ENCODE measurements at places on chromosomes 1 and 21.

DNA sequence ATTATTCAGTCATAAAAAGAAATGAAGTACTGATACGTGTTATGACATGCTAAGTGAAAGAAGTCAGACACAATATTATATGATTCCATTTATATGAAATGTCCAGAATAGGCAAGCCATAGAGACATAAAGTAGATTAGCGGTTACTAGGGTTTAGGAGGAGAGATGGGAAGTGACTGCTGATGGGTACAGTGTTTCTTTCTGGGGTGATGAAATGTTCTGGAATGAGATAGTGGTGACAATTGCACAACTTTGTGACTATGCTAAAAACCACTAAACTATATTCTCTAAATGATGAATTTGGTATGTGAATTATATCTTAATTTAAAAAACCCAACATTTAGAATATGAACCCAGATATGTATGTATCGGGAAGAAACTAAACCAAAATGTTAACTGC lies 27.6 kb downstream of the IPP start:
- DNase-seq = no peak

GRCh38 chr1:85201340-85202091 lies 700 bp upstream of the SYDE2 start:
- DNase-seq = peak; percentile 52

- no peak for DNase-seq
Observed at GRCh38 chr1:241617426-241617825, 22.7 kb downstream of the CHML start.

DNA sequence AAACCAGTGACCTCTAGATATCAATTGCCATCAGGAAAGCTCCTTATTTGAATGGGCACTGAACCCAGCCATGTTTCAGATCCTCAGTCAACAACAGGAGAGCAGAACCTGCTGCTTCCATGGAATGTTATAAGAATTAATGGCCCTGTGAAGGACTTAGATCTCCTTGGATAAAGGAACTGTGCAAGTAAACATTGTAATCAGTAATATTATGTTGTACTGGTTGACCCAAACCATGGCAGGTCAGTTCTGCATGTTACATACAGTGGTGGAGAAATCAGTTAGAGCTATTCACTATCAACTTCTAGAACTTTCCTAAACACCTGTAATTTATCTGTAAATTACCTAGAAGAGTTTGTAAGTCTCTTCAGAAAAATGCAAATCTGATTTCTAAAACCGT lies 11.2 kb upstream of the CLDN8 start:
- no peak for DNase-seq

- no peak for DNase-seq
Observed at GRCh38 chr1:38344716-38345115, 298.1 kb upstream of the POU3F1 start.

GRCh38 chr1:199463521-199464127 lies 563.9 kb upstream of the NR5A2 start:
- peak; percentile 75 for DNase-seq

DNA sequence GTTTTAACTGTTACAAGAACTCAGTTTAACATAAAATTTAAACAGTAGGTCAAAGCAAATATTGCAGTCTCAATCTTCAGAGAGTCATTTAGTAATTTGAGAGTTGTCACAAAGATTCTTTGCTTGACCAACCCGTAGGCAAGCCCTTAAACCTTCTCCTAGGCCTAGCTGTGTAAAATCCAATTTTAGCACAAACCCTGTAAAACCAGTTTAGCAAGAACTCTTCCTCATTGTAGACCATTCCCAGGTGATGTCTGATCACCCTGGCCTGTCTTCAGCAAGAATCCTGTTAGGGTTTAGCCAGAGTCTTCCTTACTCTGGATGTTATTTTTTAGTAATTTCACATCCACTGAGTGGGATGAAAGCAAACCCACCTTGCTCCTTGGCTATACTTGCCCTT lies 30.1 kb downstream of the LRIG2 start:
- no peak for DNase-seq

DNA sequence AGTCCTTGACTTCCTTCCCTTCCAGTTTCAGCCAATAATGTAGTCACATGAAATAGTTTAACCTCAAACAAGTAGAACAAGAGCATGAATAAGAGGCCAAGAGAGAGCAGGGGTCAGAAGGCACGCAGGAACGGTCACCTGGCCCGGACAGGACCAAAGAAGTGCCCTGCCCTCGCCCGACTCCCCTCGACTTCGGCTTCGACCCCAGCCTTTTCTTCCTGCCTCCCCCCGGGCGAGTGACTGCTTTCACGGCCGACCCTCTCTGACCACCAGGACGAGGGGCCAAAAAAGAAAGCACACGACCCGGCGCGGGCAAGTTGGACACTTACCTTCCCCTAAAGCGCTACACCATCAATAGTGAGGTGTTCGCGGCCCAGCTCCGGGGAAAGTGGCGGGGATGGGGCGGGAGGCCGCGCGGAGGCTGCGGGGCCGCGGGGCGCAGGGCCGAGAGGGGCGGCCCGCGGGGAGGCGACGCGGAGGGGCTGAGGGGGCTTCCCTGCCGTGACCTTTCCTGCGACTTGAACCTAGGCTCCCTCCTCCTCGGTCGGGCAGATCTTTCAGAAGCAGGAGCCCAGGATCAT lies 519 bp downstream of the RERE start:
- DNase-seq = no peak

DNA sequence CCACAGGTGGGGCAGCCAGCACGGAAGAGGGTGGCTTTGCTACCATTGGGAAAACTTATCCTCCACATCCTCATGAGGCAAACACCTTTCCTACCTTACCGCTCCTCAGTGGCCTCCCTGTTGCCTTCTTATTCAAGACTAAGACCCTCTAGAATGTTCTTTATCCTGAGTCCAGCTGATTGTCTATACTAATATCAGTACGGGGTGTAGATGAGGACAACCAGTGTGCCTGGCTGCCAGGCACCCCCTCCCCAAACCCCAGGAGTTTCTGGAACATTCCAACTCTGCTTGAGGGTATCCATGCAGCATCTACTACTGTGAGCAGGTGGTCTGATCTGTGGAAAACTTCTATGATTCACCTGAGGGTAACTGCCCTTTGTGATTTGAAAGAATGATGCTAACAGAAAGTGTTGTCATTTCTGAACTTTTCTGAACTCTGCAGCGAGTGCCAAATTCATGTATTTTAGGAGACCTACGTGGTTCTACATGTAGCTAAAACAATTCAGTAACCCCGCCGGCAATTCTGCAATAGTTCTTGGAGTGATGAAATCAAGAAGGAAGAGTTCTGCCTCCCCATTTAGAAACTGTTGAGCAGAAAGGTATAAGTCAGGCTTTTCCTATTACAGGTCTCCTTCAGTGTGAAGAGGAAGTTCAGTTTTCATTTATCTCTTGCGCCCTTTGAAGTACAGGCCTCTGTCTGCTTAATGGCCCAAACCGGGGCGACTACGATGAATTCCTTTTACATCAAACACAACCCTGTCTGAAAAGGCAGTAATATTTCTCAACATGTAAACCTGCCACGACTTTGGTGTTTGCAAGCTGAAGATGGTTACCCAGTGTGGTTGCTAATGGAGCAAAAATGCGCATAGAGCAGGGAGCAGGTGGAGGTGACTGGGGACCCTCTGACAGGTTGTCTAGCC lies 80.4 kb downstream of the RUNX1 start:
- no peak for DNase-seq

- no peak for DNase-seq
Observed at GRCh38 chr1:106173101-106173500, 883.4 kb upstream of the PRMT6 start.

- DNase-seq = peak; percentile 34
Observed at GRCh38 chr1:39955547-39956539, 898 bp downstream of the MFSD2A start.

- DNase-seq = no peak
Observed at GRCh38 chr1:44471911-44472453, 66.9 kb downstream of the RNF220 start.

DNA sequence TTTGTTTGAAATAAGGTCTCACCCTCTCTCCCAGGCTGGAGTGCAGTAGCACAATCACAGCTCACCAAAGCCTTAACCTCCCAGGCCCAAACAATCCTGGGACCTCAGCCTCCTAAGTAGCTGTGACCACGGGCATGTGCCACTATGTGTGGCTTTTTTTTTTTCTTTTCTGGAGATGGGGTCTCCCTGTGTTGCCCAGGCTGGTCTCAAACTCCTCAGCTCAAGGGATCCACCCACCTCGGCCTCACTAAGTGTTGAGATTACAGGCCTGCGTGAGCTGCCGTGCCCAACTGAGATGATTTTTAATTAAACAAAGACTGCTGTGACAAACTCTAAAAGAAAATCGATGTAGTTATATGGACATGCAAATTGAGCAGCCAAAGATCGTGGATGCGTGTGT lies 768.4 kb upstream of the ADGRL2 start:
- no peak for DNase-seq

DNA sequence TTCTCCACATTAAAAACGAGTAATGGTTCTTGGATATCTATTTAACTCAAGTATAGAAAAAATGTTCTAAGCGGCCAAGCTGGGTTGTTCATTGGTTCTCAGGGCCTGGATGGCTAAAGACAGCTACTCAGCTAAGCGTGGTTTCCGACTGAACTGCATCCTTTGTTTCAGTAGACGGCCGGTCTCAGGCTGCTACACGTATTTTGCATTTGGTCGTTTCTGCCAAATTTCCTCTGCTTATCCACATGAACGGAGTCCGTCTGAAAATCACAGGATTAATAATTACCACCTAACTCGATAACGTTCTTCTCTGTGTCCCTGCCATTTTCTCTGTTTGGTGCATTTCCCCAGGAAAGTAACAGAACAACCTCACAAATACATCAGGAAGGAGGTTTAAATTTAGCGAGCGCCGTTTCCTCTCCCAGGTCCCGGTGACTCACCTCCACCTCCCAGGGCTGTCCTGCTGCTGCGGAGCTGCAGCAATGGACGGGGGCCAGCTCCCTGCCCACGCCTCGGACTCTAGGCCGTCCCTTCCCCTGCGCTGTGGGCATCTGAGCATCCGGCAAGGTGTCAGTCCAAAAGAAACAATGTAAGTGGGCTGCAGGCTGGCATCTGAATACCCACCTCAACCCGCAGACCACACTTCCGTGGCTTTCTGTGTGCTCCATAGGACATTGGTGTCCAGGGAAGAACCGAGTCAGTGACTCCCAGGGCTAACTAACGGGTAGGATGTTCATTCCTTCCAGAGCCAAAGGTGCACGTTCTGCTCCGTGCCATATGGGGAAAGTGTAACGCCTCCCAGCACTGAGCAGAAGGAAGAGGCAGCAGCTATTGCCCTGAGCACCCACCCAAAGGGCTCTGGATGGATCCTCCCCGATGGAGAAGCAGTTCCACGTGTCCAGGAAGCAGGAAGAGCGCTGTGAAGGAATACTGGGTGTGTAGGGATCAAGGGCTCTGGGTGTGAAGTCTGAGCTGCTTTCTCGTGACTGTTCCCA lies 4.1 kb upstream of the GABRD start:
- no peak for DNase-seq

DNA sequence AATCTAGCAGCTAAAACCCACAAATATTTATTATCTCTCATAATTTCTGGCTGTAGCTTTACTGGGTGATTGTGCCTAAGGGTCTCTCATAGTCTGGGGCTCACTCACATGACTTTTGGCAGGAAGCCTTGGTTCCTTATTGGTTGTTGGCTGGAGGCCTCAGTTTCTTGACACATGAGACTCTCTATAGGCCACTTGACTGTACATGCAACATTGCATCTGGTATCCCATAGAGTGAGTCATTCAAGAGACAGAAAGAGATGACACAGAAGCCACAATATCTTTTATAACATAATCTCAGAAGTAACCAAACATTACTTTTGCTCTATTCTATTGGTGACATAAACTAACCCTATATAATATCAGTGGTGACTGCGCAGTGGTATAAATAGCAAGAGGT lies 128.5 kb upstream of the HNRNPU start:
- DNase-seq = no peak

DNA sequence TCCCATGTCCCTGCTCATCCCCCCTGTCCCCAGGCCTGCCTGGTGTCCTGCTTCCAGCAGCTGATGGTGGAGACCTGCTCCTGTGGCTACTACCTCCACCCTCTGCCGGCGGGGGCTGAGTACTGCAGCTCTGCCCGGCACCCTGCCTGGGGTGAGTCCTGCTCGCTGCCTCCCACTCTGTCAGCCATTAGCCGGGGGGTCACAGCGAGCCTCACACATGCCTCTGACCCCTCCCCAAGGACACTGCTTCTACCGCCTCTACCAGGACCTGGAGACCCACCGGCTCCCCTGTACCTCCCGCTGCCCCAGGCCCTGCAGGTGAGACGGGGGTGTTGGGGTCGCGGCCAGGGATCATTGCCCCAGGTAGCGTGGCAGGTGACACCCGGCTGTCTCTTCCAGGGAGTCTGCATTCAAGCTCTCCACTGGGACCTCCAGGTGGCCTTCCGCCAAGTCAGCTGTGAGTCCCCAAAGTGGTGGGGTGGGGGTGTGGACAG lies 10.0 kb downstream of the SCNN1D start:
- DNase-seq = peak; percentile 65

GRCh38 chr1:231013391-231014015 lies 26.6 kb downstream of the FAM89A start:
- no peak for DNase-seq

GRCh38 chr1:47803815-47804501 lies 193.2 kb downstream of the TRABD2B start:
- no peak for DNase-seq

GRCh38 chr21:14683063-14683462 lies 136.9 kb upstream of the SAMSN1 start:
- DNase-seq = no peak

DNA sequence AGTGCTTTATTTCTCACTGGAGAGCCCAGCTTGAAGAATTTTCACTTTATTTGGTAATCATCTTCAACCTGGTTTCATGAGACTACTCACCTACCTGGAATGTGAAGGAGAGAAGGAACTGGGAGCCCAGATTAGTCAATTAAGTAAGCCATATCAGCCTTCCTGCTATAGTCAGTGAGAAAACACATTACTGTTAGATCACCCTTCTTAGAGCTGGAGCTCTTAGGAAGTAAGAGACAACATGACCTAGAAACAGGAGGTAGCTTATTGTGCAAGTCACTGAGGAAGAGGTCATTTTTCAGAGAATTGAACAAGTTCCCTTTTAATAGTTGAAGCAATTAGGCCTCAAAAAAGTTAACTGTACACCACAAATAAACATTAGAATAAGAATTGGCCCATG lies 49.2 kb upstream of the TEKT2 start:
- DNase-seq = no peak

- DNase-seq = peak; percentile 3
Observed at GRCh38 chr1:113860891-113861290, 10.6 kb downstream of the PTPN22 start.

- no peak for DNase-seq
Observed at GRCh38 chr1:111223126-111223685, 4.3 kb upstream of the CHI3L2 start.

- DNase-seq = no peak
Observed at GRCh38 chr1:18365099-18365705, 115.5 kb upstream of the KLHDC7A start.

- no peak for DNase-seq
Observed at GRCh38 chr1:15550573-15550972, 23.9 kb downstream of the DNAJC16 start.

DNA sequence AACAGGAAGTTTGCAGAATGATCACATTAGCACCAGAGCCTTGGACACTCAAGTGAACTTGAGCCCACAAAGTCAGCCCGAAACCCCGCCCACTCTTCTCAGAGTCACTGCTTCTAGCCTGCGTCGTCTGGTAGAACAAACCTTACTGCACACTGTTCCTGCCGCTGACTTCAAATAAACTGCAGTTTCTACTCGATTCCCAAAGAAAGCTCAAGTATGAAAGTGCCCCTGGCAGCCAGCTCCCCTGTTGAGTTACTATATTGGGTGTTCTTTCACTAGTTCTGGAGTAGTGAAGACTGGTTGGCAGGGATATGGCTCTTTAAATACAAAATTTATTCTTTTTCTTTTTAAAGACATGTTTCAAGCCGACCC lies 164.7 kb downstream of the GALNT2 start:
- no peak for DNase-seq
